ENCODE measurements at places on chromosomes 12 and 14.

GRCh38 chr14:77681196-77682157 lies 26.3 kb downstream of the ALKBH1 start:
- DNase-seq, result no peak

DNA sequence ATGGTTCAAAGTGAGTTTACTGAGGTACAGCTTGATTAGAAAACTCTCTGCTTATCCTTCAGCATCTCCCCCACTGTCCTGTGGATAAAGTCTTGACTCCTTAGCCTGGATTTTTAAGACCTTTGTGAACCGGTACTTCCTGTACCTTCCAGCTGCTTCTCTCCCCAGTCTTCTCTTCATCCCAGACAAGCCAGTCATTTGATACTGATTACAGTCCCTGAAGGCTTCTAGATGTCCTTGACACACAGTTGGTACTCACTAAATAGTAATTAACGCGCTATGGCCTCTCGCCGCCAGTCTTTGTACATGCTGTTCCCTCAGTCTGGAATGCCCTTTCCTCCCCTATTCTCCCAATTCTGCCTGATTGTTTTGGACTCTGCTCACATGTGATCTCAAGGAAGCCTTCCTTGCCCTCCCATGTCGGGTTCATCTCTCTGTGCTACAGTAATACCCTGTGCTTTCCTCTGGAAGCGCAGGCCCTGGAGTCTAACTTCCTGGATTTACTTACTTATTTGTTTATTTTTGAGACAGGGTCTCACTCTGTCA lies 50.6 kb upstream of the PTGR2 start:
- DNase-seq, result no peak

GRCh38 chr12:106220536-106220935 lies 27.3 kb downstream of the CKAP4 start:
- no peak for DNase-seq

GRCh38 chr12:87756721-87757120 lies 272.5 kb downstream of the C12orf50 start:
- no peak for DNase-seq

DNA sequence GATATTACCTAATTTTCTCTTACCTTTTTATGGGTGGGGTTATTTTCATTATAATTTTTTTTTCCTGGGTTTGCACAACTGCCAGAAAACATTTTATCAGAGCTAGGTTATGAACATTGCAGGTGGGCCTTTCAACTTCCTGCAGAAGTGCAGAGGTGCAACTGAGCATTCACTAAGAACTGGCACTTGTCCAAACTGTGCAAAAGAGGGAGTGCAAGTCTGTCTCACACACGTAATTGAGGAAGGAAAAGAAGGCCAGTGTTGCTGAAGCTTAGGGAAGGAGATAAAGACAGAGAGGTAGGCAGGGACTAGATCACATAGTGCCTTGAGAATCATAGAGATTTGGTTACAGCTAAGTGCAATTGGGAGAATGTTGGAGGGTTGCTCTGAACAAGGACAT lies 14.1 kb upstream of the AMN1 start:
- no peak for DNase-seq

GRCh38 chr12:120988658-120989057 lies 10.3 kb downstream of the HNF1A start:
- DNase-seq, result no peak

DNA sequence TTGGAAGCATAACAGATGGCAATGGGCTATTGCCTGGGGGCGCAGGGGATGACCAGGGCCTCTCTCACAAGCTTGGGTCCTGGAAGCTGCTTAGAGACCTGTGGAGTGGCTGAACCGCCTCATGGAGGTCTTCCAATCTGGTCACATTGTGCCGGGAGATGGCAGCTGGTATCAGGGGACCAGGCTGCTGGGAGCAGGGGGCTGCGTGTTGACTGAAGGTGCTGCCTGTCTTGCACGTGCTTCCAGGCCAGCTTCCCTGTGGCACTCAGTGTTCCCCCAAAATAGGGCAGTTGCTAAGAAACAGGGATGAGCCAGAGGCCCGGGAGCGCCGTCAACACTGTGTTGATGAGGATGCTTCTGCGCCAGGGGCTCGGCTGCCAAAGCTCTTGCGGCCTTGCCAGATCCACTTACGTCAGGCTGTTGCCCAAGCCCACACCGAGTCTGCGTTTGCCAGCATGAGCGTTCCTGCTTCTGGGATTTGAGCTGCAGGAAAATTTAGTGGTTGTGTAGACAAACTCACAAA lies 39.8 kb downstream of the ELK3 start:
- no peak for DNase-seq

- DNase-seq, result no peak
These were observed 13.4 kb upstream of the PPP1R1A start for GRCh38 chr12:54601841-54602240.

GRCh38 chr14:101961011-101961721 lies 3.2 kb upstream of the DYNC1H1 start:
- DNase-seq, result peak; percentile 58

DNA sequence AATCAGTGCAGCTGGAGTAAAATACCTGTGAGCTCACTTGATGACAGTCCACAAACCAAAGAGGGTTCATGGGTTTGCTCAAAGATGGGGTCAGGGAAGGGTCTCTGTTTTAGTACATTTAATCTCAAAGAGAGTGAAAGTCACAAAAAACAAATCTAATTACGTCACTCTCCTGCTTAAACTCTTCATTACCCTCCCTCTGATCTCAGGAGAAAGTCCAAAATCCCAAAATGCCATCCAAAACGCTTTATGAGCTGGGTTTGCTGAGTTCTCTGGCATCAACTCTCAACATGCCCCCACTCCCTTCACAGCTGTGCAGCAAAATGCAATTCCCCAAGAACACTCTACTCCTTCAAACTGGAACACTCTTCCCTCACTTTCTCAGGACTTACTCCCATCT lies 40.4 kb upstream of the LGR5 start:
- no peak for DNase-seq

- DNase-seq, result no peak
These were observed 18.5 kb downstream of the COL2A1 start for GRCh38 chr12:47985596-47986290.

DNA sequence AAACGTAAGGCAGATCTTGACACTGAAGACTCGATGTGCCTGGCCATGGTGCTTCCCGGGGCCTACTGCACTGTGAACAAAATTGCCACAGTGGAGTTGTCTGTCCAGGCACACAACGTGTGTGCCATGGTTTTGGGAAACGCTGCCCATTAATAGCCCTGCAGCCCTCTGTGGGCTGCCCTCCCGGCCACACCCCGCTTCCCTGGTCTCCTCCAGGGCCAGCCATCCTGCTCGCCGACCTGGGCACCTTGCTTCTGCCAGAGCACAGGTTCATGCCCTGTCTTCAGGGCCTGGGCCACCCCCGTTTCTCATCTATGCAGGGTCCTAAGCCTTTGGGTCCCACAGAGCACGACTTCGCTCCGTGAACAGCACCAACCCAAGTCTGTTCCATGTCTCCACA lies 18.9 kb downstream of the MEG3 start:
- DNase-seq, result no peak

GRCh38 chr12:82862069-82862841 lies 175.5 kb downstream of the TMTC2 start:
- no peak for DNase-seq

DNA sequence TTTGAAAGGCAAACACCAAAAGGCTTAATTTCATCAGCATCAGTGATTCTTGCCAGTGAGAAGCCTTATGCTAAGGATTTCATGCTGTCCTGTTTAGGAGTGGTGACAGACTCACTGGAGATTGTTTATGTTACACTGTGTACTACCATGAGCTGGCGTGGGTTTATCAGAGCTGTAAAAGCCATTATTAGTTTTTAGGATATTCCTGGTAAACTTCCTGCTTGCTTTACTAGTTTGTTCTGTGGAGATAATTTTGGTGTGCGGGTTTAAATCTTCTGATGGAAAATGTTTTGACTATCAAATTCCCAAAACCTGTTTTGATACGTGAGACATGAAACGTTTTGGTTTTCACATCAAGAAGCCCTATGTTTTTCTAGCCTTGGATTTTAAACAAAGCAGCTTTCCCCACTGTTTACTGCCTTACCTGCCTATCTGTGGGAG lies 15.2 kb downstream of the PPFIBP1 start:
- no peak for DNase-seq

GRCh38 chr12:110822821-110823415 lies 23.9 kb upstream of the CCDC63 start:
- no peak for DNase-seq

DNA sequence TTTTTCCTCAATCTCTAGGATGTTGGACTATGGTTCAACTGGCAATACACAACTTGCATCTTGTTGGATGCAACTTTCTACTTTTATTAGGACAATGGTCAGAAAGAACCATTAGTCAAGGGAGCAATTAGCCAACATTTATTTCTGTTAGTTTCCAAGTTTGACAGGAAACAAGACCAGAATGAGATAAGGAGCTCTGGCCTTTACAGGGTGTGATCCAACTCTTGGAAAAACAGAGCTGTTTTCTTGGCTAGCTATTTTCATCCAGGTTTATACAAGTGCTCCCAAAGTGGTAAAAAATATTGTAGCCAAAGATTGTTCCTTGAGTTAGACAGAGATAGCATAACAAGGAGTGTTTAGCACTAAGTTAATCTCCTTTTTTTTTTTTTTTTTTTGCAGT lies 3.9 kb upstream of the SYNE2 start:
- DNase-seq, result no peak

DNA sequence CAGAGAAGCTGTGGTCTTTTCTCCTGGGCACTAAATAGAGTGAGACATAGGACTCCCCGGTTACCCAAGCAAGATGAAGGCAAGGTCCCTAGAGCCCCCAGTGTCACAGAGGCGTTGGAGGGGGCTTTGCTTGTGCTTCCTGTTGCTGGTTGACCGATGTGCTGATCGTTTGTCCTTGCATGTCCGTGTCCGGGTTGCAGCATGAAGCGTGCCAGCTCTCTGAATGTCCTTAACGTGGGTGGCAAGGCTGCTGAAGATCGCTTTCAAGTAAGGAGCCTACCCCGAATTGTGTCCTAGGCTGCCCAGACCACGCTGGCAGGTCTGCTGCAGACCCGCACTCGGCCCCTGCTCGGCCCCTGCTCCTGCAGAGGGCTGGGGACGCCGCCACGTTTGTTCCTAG lies 23.1 kb downstream of the XRCC3 start:
- no peak for DNase-seq

DNA sequence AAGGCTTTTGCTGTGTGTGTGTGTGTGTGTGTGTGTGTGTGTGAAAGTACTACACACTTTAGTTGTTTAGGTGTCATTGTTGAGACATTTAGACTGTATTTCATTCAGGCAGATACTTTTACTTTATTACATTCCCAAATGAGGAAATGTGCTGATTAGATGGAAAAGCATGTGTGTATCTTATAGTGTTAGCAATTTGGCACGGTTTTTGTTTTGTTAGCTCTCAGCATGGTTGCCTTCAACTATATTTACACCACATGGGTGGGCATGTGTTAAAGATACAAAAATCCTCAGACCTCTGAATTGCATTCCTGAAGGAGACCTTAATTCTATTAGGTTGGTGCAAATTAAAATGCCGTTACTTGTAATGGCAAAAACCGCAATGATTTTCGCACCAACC lies 879.5 kb downstream of the DIO2 start:
- no peak for DNase-seq

DNA sequence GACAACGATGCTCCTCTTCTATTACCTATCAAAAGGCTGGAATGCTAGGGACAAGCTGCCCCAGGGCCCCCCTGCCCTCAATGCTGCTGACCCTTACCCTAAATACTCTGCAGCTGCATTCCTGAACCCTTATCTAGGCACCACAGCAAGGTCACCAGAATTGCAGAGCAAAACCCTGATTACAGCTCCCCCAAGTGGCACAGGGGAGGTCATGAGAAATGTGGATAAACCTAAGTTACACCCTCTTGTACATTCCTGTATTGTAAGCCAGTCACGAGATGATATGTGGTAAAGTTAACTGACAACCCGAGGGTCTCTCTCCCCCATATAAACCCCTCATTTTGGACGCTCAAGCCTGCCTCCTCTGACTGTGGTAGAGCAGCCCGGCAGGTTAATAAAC lies 411.8 kb upstream of the STXBP6 start:
- no peak for DNase-seq

DNA sequence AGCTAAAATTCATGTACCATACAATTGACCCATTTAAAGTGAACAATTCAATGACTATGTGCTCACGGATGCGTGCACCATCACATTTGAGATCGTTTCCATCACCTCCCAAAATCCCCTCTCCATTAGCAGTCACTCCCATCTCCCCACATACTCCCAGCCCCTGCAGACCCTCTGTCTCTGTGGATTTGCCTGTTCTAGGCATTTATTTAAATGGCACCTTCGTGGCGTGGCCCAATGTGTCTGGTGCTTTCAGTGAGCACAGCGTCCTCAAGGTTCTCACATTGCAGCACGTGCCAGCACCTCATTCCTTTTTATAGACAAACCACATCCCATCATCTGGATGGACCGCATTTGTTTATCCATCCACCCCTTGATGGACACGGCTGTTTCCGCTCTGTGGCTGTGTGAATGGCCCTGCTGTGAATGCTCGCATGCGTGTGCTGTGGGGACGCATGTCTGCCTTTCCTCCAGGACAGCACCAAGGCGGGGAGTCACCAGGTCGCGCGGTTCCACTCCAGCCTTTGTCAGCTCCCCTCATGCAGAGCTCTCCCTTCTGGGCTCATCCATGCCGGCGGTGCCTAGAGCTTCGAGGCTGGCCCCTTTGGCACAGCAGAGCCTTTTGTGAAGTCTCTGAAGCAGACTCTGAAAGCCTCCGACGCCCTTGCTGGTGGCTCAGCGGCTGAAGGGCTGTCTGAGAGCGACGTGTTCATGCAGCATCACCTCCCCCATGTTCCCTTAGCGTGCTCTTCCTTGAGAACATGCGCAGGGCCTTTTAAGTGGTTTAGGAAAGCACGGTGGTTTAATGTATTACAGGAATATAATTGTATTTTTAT lies 184.4 kb downstream of the KIF26A start:
- DNase-seq, result no peak

DNA sequence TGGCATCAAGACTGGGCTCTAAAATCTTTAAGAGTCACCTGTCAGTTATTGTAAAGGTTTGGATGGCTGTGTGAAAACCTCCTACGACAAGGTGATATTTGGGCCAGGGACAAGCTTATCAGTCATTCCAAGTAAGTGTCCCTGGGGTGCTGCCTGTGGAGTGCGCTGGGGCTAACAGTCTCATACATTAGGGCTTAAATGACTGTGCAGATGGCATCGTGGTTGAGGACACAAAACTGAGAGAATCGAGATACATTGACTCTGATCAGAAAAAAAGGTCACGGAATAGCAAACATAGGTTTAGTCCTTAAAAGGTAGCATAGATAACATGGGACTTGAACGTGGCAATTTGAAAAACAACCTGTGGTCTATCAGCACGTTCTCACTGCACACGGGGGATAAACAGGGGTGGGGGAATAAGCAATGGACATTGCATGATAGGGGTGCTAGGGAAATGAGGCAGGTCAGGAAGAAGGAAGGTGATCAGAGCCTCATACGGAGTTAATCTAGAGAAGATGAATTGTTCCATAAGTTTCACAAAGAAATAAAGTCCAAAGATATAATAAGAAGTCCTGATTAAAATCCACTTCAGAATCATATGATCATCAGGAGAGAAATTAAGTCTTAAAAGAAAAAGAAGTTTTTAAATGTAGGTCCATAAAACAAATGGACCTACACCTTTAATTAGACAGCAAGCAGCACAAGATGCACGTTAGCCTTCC lies 100.3 kb downstream of the DAD1 start:
- DNase-seq, result no peak

Measured in central memory CD8-positive, alpha-beta T cell (primary cell).